ENCODE measurements at places on chromosomes 11 and 22.

GRCh38 chr11:44585421-44585820, 20.0 kb downstream of the CD82 start:
- no peak for DNase-seq

GRCh38 chr22:20464096-20464614, 26.5 kb upstream of the SCARF2 start:
- DNase-seq = no peak

DNA sequence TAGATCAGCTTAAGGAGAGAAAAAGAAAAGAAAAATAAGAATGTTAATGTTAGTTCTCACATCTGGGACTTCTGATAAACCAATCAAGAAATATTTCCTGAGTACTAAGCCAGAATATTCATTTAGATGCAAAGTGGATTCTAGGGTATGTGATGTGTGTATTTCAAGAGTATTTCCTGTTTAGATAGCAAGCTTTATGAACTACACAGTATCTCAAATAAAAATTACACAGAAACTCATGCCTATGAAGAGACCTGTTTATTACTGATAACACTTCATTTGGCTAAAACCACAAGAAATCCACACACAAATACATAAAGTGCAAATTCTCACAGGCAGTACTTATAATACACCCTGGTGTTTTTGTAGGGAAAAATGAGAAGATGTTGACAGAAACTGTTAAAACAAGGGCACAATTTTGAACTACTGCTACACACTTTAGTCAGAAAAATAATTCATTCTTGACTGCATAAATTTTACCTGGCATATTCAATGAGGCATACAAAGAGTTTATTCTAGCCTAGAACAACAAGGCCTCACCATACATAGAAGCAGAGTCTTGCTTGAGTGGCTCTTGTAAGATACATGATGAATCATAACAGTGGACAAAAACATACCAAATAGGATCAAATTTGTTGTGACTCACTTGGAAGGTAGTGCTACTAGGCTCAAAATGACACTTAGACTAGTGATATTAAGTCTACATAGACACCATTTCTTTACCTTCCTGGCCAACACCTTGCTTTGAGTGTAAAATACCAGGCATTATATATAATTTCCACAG, 18.8 kb upstream of the P4HA3 start:
- DNase-seq = no peak

DNA sequence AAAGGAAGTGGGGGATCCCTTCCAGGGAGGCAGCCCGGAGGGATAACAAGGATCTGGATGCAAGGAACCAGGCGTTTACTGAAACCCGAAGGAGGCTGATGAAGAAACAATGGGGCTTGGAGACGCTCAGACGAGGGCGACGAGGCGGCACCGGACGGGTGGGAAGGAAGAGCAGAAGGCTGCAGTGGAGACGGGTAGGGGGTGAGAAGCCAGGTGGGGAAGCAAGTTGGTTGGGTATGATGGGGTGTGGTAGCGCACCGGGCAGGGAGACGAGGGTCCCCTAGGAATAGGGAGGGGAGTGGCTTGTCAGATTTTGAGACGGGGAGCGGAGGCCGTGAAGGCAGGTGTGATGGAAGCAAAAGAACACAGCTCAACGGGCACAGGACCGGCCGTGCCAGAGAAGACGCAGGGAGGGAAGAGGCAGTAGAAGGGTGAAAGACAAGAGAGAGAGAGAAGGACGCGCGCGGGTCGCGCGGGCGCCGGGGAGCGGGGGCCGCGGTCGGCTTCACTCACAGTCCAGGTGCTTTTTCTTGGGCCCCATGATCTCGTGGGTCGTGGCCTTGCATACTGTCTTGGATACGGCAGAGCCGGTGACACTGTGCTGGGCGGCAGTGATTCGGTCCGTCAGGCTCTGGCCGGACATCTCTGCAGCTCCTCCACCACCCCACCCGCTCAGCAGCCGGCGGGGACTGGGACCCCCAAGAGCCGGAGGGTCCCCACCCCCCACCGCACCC, 579 bp downstream of the PICALM start:
- no peak for DNase-seq

- DNase-seq = no peak
Measured at GRCh38 chr11:15106201-15106965, 8.3 kb upstream of the INSC start.

- DNase-seq = no peak
Measured at GRCh38 chr11:108624196-108624925, 30.8 kb upstream of the EXPH5 start.

DNA sequence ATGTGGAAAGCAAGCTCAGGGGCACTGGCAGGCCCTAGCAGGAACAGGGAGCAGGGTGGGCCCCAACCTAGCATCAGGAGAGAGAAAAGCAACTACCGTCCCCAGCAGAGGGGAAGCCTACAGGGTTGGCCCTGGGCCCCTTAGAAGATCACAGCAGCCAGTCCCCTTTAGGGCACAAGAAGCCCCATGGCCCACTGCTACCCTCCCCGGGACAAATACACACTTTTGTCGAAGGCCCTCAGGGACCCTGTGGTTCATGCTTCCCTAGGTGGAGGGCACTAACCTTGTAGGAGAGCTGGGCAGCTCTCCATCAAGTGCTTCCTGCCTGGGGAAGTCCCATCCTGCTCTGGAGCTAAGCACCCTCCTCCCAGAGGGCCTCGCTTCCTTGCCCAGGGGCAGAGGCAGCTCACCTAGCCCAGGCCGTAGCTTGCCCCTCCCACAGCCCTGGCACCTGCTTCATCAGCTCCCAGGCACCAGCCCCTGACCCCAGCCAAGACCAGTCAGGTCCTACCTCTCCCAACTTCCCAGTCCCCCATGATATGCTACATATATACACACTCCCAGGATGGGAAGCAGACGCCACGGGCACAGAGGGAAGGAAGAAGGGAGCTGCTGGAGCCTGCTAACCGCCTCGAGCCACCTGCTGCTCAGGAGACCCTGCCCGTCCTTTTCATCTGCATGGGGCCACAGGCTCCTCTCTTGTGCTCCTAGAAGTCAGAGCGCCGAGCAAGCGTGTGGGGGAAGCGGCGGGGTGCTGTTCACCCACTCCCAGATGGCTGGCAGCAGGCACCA, 20.1 kb downstream of the SUN2 start:
- no peak for DNase-seq

DNA sequence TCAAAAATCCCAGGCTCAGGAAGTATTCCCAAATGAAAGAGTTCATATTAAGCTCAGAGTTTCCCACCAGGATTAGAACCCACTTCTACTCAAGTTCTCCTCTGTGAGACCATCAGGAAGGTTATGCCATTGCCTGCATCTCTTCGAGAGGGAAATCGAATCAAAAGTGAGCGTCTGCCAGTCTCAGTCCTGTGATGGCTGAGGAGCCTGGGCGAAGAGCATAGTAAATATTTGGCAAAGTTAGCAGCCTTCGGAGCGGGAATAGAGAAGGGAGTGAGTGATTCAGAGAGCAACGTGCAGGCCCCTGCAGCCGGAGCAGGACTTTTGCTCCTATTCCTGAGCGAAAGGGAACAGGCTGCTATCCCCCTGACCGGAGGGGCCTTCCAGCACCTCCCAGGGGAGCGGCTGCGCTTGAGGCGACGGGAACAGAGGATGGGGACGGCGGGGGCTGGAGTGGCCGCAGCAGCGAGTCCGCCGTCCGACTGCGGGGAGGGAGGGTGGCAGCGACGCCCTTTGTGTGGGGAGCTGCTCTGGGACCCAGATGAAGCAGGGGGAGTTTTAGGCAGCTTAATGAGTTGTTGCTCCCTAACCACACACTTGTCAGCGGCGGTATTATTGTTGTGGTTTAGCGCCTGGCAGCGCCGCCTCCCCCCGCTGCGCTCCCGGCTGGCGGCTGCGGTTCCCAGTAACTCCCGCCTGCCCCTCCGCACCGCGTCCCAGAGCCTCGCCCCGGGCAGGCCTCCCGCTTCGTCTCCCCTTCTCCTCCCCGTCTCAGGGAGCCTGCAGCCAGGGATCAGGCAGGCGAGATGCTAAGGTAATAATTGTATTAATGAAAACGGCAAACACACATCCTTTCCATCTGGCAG, 21.7 kb upstream of the NRGN start:
- DNase-seq = no peak

- peak; percentile 85 for DNase-seq
Measured at GRCh38 chr11:64334764-64335735, 5.0 kb upstream of the CCDC88B start.

- DNase-seq = no peak
Measured at GRCh38 chr11:75639762-75640181, 29.1 kb downstream of the MAP6 start.

DNA sequence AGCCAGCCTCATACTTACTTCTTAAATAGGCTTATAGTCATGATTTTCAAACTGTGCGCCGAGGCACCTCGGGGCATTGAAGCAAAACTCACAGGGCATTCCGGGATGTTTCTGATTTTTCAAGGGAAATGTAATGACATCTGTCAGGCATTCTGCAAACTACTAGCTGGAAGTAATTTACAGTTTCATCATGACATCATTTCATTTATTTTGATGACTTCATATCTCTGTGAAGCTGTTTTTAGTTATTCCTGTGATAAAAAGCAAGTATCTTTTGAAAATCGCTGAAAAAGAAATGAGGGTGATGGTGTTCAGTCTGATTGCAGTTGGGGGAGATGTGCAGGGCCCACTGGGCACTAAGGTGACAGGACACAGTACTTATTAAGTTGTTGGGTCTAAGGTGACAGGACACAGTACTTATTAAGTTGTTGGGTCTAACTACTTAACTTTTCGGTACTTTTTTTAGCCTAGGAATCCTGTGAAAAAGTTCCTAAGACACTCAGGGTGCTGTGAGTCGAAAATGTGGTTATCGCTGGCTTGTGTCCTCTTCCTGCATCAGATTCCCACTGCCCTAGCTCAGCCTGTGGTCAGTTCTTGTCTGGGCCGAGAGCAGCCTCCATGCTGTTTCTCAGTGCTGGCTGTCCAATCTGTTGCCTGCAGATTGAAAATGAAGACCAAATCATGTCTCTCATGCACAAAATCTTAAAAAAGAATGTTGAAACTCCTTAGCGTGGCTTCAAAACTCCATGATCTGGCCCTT, 42.6 kb downstream of the APLP2 start:
- no peak for DNase-seq

GRCh38 chr11:22304337-22304961, 33.7 kb upstream of the SLC17A6 start:
- DNase-seq = no peak

DNA sequence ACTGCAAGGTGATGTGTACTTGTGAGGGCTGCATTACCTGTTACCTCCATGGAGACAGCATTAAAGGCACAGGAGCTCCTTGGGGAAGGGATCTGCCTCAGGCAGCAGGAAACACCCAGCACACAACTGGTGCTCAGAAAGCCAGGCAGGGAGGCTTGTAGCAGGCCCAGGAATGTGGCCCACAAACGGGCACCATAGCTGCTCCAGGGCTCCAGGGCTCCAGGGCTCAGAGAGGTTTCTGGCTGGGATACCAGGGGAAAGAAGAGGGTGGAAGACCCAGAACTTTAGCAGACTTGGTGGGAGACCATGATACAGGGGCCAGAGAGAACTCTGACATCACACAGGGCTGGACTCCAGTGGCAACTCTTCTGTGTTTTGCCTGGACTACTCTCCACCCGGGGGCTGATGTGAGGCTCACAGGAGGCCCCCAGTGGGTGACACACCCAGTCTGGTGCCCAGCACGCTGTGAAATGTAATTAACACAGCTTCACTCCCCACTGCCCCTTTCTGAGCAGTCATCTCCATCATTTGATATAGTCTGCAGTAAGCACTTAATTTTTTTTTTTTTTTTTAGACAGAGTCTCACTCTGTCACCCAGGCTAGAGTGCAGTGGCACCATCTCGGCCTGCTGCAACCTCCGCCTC, 14.7 kb upstream of the SULT4A1 start:
- DNase-seq = no peak

- DNase-seq = no peak
Measured at GRCh38 chr22:28231441-28231840, 312.4 kb upstream of the PITPNB start.

DNA sequence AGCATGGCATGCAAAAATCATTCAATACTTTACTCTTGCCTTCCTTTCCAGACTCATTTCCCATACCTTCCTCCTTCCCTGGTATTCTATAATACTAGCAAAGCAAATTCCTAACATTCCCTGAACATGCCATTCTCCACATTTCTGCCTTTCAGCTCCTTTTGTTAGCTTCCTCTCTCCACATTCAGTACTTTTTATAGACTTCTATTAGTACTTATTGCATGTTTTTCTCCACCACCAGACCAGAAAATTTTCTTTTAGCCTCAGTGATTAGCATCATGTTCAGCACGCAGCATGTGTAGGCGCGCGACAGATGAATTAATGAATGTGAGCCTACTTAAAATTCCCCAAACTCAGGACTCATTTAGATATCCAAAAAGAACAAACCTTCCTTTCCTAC, 935.3 kb downstream of the DLG2 start:
- no peak for DNase-seq

- no peak for DNase-seq
Measured at GRCh38 chr11:70068345-70068744, 9.8 kb upstream of the ANO1 start.

DNA sequence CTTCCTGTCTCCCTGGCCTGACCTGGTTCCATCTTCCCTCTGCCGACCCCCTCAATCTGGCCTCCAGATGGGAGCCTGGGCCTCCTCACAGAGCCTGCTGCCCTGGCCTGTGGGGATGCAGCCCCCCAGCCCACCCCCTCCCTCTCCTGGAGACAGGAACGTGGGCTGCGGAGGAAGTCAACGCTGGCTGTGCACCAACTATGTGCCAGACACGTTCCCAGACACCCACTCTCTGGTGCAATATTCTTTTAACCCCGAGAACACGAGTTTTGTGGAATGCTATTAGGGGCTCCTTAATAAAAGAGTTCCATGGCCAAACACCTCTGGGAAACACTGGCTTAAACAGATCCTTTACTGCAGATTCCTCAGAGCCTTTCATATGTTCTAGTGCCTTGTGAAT, 15.9 kb downstream of the WNT11 start:
- DNase-seq = no peak

DNA sequence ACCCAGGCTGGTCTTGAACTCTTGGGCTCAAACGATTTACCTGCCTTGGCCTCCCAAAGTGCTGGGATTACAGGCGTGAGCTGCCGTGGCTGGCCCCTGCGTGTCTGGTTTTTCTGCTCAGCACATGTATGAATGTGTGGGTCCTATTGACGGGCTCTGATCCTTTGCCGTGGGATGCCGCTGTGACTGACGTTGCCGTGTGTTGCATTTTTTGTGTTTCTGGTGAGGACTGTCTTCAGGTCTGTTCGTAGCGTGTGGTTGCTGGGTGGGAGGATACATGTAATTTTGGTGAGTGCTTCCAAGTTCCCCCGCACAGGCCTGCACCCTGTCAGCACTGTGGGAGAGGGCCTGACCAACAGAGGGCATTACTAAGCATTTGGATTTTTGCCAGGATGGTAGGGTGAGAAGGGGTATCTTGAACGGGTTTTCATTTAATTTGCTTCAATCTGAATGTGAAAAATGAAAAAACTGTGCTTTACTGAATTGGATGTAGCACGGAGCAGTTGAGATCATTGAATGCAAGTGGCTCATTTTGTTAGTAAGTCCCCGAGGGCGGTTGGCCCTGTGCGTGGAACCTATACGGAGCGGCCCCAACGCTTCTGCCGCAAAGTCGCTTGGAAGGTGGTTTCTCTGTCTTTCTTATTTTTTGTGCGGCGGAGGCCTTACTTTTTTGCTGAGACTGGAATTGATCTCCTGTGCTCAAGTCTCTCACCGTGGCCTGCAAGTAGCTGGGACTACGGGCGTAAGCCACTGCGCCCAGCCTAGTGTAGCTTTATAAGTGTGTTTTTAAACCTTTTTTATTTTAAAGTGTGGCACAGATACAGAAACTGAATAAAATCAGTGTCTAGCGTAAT, 8.2 kb downstream of the ZBED4 start:
- DNase-seq = no peak

Measured in NK-92 treated with Interleukin-12 subunit alpha and Interleukin-12 subunit beta, amount 100 ng/mL, for 24 hours (cell line).